HAP-1 (cell line): ENCODE measurements at places on chromosomes 2 and 18.

- DNase-seq = no peak
These were observed 297.6 kb downstream of the TMX3 start for GRCh38 chr18:68417166-68417799.

DNA sequence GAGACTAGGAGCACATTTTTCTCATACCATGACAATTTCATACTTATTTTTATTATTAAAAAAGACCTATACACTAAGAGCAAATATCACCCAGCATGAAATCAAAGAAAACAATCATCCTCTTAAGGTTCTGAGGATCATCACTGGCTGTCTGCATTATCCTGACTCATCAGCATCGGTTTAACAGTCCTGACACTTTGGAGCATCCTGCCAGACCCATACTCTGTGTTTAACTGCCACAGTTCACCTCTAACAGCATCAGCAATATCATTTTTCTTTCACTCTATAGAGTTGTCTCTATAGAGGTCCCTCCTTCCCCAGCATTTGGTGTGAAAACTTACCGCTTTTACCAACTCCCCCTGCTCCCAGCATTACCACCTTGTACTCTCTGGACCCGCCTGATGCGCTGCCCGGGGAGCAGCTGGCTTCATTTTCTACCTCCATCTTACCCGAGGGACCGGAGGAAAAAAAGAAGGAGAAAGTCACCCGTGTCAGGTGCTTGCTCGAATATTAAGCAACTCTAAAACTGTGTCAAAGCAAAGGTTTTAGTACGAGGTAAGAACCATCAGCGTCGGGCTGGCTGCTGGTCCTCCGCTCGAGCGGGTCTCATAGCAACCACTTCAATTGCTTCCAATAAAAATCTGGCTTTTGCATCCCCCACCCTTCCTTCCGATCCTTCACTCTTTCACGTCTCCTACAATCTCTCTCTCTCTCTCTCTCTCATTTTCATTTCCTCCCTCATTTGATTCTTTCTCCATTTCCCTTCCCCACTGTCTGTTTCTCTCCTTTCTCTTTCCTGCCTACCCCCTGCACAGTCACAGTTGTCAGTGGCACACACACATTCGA is at the start of gene RIT2:
Gene RIT2 (minus strand): TSS at position 610 of the 846 bp plus-strand sequence.
- DNase-seq = no peak

GRCh38 chr18:43952398-43952797 is 675.1 kb upstream of the SYT4 start:
- DNase-seq = no peak

- DNase-seq = no peak
These were observed 71.7 kb downstream of the LIMS1 start for GRCh38 chr2:108605947-108606346.

- DNase-seq = no peak
These were observed 49.1 kb upstream of the SLC14A2 start for GRCh38 chr18:45566025-45566740.

GRCh38 chr2:238964544-238965067 is 116.7 kb downstream of the TWIST2 start:
- DNase-seq = no peak

DNA sequence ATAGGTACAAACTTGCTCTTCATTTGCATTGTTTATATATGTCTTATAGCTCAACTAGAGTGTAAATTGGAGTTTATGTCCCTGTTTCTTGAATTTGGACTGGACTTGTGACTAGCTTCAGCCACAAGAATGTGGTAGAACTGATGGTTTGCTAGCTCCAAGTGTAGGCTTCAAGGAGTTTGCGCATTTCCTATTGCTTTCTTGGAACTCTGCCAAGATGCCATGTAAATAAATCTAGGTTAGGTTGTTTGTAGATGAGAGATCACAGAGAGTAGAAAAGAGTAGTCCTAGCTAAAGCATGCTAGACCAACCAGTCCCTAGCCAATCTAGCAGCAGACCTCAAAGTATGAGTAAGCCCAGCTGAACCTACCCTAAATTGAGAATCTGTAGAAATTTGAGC is 183.0 kb upstream of the CYP26B1 start:
- no peak for DNase-seq

DNA sequence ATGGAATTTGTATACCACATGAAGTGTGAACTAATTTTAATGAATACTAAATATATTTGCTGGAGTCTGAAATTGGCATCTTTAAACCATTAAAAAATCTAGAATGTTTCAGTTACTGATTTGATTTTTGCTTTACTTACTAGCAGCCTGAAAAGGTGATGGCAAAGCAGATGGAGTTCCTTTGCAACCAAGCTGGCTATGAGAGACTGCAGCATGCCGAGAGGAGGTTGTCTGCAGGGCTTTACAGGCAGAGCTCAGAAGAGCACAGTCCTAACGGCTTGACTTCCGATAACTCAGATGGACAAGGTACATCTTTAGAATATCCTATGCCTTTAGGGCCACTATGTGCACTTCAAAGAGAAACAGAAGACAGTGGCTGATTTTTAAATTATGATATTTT is 36.5 kb downstream of the NAB1 start:
- no peak for DNase-seq

DNA sequence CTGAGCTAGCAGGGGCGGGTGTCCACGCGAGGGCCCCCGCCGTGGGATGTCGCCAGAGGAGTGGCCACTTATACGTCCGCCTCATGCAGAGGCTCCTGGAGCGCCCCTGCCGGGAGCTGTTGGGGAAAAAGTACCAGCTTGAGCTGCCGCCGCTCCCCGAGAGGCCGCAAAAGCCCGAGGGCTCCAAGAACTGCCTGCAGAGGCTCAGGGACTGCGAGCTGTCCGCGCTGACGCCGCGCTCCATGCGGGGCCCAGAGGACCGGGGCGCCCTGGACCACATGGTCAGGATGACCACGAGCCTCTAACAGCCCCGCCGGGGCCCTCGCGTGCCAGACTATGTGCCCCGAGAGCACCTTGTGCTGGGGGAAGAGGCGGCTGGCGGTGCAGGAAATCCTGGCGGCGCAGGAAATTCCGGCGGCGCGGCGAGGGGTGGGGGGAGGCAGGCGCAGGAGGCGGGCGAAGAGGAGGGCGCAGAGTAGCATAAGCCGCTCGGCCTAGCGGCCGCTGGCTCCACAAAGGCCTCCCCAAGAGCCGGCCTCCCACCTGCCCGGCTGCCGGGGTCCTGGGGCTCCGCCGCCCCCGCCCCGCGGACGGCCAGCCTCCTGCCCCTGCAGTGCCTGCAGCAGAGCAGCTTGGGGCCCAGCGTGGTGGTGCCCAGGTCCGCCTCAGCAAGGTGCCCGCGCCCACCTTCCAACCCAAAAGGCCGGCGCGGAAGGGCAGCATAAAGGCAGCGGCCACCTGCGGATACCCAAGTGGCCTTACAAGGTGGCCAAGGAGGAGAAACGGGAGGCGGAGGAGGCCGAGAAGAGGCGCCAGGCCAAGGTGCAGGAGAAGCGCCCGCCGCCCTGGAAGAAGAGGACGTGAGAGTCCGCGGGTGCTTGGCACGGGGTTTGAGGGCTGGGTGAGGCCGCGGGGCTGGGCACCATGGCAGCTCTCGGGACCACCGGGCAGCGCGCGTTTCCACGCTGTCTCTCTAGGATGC is 42.1 kb upstream of the TRIM43B start:
- no peak for DNase-seq

DNA sequence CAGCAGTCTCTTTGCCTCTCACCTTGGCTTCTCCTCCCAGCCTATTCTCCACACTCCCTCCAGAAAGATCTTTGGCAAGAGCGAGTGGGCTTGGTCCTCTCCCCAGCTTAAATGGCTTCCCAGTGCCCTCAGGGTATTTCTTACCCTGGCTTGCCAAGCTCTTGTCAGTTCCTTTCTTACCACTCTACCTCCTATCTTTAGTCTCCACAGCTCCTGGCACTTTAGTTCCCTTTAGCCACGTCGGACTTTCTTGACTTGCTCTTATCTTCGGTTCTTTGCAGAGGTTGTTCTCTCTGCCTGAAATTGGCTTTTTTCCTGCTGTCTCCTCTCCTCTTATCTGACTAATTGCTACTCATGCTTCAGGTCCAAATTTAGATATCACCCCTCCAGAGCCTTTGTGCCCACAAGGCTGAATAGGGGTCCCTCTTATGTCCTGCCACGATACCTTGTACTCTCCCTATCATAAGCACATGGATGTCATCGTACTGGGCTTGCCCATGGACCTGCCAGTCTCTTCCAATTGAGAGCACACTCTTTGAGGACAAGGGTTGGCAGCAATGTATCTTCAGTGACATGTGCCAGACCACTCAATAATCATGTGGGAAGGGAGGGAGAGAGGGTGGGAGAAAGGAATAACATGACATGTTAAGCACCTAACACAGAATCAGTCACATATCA is 131.7 kb upstream of the CTAGE1 start:
- no peak for DNase-seq

DNA sequence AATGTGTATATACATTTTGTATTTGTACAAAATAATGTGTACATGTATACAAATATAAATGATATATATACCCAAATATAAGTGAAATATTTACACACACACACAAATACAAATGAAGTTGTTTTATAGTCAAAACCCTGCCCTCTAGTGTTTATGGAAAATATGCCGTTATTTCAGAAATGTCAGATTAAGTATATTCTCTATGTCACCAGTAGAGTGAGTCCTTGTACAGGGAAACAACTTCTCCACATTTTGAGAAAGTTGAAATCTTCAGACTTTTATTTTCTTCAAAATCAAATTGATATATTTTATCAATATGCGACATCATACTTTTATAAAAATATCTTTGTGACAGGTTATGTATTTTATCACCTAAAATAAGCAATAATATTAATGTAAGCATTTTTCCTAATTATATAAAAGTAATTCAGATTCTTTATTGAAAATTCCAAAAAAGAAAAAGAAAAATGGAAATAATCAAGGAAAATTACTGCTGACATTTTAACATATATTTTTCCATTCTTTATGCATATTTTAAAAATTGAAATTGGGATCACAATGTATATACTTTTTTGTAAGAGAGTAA is 22.4 kb downstream of the ARL6IP6 start:
- DNase-seq = peak; percentile 64

DNA sequence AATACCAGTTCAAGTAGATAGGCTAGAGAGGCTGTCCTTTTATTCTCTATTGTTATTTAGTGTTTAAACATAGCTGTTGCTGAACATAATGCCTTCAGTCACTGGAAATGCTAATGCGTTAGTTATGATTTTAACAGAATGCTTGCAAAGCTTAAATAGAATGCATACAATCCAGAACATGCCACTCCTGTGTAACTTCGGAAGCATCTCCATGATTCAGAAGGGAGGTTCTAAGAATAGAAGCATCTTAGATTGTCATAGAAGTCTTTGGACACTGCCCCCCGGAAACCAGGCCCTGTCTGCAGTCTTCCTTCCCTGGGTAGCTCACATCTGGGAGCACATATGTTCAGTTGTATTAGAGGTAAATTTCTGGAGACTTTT is 73.2 kb downstream of the ZNF532 start:
- no peak for DNase-seq

DNA sequence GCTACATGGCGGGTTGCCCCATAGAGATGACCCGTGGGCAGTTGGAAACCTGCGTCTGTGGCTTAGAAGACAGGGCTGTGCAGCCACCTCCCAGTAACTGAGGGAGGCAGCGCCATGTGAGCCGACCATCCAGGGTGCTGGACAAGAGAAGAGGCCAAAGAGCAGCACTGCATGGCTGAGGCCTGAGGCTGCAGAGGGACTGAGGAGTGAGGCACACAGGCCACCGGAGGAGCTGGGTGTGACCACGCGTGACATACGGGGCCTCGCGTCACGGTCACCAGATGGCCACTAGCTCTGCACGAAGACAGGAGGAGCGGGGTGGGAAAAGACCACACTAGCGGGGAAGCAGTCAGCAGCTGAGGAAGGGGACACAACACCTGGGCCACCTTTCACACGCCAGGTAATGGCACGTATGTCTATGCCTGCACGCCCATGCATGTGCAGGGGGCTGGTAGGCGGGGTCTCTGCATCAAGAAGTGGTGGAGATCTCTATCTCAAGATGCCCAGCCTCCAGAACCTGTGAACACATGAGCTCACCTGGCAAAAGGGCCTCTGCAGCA is 61.4 kb downstream of the NDUFA10 start:
- DNase-seq = no peak

GRCh38 chr18:34787931-34788532 is 77.9 kb downstream of the DTNA start:
- DNase-seq = peak; percentile 62

DNA sequence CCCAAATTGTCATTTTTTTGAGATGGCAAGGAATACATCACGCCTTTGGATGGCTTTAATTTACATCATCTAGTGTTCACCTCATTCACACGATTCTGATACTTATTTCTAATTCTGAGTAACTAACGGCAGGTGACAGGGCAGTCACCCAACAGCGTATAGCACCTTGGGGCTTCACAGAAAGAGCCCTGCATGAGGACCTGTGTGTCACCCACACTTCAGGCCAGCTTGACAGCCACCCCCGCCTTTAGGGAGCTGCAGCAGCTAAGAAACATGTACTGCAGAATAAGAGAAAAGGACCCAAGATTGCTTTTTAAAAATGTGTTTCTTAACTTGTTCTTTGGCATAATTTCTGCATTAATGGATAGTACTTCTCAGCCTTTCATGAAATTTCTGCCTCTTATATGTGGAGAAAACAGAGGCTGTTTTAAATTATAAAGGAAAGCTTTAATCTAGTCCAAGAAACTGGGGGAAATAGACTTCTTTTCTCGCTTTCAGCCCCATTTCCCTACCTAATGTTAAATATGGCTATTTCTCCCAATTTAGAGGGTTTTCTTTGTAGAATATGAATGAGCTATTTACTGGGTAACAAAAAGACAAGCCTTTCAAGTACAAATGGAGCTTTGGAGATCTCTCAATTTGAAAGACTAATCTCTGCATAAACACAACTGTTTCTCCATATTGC is 245.1 kb downstream of the LDLRAD4 start:
- peak; percentile 19 for DNase-seq

- DNase-seq = peak; percentile 14
These were observed 115.6 kb downstream of the MBP start for GRCh38 chr18:77016936-77017335.
